NCI-H2171 (cell line): ENCODE measurements at places on chromosomes 3 and 15.

DNA sequence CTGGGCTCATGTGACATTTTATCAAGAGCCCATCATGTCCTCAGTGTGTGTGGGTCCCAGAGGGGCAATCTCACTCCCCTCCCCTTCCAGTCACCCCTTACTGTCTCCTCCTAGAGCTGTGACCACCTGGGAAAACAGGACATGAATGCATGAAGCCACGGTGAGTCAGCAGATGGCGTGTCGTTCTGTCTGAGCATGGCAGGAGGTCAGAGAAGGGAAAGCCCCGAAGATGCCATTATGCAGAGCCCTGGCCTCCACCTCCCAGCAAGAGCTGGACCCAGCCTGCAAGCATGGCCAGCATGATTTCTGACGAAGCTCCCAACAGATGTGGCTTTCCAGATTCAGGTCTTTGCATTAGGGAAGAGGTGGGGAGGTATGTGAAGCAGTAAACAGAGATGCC, 118.5 kb downstream of the TLE3 start:
- DNase-seq = no peak

DNA sequence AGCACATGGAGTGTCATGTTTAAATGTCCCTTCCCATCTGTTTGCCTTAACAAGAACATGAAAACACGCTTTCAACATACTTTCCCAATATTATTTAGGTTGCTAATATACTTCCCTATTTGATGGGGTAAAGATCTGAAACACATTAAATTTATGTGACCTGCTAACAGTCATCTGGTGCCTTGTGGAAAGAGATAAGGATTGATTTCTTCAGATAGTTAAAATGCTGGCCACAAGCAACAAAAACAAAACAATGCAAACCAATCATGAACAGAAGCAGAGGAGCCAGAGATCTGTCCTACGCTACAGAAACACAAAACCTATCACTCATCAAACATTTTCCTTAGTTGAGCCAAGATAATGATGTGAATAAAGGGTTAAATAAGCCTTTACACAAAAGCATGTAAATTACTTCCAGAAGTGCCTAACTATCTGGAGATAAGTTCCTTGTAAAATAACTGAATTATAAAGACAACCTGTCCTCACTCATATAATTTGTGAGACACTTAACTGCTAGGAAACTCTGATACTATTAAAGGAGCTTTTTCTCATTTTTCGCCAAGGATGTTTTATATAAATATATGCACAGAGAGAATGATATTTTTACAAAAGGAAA, 109.9 kb downstream of the NSUN3 start:
- no peak for DNase-seq

DNA sequence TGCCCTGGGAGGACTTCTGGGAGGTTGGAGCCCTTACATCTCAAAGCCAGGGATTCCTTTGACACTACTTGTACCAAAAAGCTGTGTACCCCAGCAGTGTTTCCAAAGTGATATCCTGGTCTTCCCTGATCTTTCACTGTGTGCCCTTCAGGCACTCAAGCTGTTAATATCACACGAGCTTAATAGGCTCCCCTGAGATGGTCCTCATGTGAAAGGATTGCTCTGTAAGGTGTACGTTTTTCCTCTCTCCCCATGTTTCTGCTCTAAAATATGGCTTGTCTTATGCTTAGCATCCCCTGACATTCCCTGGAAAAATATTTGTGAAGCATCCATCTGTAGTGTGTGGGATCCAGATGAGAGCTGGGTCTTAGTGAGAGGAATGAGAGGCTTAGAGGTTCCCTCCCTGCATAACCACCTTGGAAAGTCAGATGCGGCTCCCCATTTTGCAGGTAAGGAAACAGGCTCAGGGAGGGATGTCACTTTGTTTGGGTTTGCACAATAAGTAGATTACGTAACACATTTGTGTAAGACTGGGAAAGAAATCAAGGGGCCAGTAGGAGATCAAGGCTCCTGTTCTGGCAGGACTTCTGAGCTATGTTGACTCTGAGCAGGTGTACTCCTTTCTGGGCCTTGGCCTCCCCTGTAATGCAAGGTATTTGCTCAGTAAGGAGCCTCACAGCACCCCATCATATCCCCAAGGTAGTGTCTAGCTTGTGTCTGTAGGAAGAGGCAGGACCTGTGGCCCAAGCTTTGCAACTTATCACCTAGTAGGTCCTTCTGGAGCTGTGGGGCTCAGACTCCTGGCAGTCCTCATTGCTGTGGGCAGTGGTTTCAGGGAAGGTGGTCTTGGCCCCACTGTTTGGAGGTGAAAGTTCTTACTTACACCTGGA, 667 bp upstream of the ACOX2 start:
- no peak for DNase-seq

- no peak for DNase-seq
Observed at GRCh38 chr15:68228143-68228970, 1.2 kb downstream of the CLN6 start.

DNA sequence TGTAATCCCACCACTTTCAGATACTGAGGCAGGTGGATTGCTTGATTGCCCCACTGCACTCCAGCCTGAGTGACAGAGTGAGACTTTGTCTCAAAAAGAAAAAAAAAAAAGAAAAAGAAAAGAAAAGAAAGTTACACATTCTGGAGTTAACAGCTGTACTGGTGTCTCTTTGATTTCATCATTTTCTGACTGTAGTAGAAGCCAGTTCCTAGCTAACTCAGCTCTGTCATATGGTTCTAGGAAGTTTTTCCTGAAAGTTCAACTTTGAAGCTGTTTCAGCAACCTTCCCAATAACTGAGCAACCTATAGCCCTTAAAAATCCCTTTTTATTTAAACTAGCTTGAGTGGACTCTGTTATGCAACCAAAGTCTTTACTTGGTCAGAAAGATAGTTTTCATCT, 104.6 kb upstream of the STRIT1 start:
- no peak for DNase-seq

DNA sequence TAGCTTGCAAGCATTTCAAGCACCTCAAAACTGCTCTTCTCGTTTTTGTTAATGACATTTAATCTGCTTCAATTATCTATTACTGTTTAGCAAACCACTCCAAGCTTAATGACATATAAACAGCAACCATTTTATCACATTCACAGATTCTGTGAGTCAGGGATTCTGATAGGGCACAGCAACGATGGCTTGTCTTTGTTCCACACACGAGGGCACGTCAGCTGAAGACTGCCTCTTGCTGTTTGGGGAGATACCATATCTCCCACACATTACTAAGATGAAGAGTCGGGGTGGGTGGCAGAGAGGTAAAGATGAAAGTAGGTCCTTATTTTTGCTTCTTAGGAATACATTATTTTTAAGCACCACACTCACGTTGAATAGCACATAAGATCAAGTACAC, 19.3 kb downstream of the CPOX start:
- no peak for DNase-seq

- no peak for DNase-seq
Observed at GRCh38 chr3:46892285-46893145, 15.0 kb downstream of the PTH1R start.

GRCh38 chr3:168678730-168679129, 583.0 kb upstream of the GOLIM4 start:
- no peak for DNase-seq

- no peak for DNase-seq
Observed at GRCh38 chr3:152591515-152591914, 243.4 kb upstream of the P2RY1 start.

DNA sequence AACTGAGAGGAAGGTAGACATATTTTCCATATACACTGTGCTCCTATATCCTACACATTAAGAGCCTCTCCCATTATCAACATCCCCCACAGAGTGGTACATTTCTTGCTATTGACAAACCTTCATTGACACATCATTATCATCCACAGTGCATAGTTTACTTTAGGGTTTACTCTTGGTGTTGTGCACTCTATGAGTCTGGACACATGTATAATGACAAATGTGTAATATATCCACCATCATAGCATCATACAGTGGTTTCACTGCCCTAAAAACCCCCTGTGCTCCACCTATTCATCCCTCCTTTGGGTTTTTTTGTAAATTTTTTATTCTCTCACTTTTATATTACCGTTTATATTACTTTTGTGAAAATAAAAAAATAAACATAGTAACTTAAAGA, 22.2 kb upstream of the CLDN18 start:
- DNase-seq = no peak

- no peak for DNase-seq
Observed at GRCh38 chr15:81327516-81327915, 3.6 kb upstream of the STARD5 start.

- DNase-seq = no peak
Observed at GRCh38 chr3:48215876-48216275, 7.4 kb upstream of the CAMP start.
